CD4-positive, alpha-beta T cell treated with Interleukin-12 subunit alpha and Interleukin-12 subunit beta, for 1 hour (primary cell): ENCODE measurements at places on chromosomes 3 and 15.

DNA sequence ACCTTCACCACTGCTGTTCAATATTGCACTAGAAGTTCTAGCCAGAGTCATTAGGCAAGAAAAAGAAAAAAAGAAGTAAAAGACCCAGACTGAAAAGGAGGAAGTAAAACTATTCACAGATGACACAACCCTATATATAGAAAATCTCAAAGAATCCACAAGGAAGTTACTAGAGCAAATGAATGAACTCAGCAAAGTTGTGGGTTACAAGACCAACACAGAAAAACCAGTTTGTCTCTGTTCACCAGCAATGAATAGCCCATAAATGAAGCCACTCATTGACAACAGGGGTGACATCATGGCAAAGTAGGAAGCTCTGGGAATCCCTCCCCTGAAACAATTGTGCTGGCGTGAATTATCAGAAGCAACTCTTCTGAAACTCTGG is 4.6 kb downstream of the CFAP100 start:
- no peak for DNase-seq

GRCh38 chr3:24514119-24514518 is 19.5 kb upstream of the THRB start:
- no peak for DNase-seq

GRCh38 chr3:83034806-83035703 is 1273.6 kb upstream of the GBE1 start:
- DNase-seq = no peak

DNA sequence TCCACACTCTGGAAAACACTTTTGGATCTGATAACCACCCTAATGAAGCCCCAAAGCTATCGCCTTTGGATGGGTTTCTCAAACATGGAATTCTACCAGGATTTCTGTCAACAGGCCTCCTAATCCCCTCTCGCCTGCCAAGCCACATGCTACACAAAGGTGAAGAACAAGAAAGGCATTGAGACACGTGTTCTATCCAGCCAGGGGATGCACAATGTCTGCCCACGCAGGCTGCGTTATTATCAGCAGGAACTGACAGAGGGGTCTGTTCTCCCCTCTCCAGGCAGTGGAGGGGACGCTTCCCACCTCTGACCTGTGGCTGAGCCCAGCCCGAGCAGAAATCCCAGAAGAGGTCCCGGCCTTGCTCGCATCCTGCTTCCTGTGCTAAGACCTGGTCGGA is 45.4 kb upstream of the THBS1 start:
- DNase-seq = no peak

DNA sequence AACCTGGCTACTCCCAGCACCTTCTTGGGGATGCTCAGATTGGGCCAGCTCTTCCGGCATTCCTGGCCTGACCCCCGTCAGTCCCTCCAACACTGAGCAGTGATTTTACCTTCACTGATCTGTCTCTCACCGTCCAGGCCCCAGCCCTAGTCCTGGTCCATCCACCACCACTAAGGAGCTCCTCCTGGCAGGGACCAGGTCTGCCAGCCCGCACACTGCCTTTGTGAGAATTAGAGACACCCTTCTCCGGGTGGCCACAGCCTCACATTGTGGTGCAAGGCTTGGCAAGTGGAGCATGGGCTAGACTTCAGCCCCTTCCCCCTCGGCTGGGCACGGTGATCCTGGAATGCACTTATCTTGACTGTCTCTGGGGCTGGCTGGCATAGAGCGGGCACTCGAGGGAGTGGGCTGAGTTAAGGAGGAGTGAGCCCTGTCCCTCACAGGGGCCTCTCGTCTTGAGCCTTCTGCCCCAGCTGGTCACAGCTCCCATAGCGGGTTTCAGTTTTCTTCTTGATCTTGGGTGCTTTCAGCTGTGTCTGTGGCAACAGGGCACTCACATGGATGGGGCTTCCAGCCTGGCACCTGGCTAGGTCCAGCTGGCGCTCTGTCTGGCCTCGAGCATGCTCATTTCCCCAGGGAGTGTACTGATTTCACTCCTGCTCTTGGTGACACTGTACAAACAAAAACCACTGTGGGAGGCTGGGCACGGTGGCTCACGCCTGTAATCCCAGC is 53.9 kb downstream of the LINGO1 start:
- no peak for DNase-seq

GRCh38 chr3:146507331-146508120 is 36.9 kb downstream of the PLSCR1 start:
- DNase-seq = no peak

DNA sequence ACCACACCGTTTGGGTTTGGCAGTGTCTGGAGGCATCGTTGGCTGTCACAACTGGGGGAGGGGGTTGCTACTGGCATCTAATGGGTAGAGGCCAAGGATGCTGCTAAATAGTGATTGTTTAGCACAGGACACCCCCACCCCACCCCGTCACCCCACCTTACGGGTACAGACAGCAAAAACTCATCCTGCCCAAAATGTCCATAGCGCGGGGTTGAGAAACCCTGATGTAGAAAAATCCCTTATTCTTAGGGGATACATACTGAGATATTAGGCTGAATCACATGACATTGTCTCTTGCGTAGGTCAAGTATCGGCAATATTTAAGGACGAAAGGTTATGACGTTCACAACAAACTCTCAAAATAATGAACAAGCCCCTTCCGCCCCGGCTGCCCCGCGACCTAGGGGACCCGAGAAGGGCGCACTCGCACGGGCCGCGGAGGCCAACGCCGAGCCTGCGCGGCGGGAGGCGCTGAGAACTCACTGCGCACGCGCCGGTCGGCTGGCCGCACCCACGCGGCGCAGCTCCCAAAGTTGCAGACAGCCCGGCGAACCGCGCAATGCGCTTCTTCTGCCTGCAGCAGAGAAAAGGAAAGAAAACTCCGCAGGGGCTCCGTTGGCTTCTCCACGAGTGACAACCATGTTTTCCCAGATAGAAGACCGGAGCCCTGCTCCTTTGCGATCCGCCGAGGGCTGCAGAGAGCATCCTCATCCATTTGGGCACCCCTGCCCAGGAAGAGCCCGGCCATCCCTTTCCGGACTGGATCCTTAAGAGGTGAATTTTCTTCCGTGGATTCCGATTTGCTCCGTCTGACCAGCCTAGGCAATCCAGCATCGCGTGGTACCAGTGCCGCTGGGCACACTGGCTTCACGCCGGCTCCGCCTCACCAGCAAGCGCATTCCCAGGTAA is 136.8 kb upstream of the CCDC54 start:
- DNase-seq = peak; percentile 75

- DNase-seq = no peak
These were observed 61.3 kb downstream of the SMAD3 start for GRCh38 chr15:67126551-67127330.

DNA sequence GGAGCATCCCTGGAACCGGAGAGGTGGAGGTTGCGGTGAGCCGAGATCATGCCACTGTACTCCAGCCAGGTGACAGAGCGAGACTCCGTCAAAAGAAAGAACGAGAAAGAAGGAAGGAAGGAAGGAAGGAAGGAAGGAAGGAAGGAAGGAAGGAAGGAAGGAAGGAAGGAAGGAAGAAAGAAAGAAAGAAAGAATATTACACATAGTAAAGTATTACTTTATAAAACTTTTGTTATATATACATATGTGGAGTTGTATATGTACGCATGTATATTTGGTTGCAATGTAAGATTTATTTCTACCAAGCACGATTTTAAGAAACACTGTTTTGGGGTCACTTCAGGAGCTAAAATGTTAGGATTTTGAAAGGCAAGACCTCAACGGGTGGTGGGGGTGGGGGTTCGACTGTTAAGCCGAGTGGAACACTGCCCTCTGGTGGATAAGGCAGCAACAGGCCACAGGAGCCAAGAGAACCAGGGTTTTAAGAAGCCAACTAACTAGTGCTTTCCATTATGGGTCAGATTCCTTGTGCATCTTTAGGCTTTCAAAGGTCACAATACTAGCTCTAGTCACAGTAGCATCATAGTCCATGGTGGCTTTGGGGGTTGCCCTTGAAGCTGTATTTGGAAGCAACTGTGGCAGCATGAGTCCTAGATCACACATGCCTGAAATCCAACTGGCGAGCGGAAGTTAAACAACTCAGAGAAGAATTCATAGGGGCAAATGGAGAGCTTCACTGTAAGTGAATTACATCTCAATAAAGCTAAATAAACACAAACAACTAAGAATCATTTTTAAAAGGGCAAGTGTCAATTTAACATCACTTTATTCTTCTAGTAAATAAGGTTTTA is 22.5 kb downstream of the GLB1 start:
- DNase-seq = peak; percentile 73

DNA sequence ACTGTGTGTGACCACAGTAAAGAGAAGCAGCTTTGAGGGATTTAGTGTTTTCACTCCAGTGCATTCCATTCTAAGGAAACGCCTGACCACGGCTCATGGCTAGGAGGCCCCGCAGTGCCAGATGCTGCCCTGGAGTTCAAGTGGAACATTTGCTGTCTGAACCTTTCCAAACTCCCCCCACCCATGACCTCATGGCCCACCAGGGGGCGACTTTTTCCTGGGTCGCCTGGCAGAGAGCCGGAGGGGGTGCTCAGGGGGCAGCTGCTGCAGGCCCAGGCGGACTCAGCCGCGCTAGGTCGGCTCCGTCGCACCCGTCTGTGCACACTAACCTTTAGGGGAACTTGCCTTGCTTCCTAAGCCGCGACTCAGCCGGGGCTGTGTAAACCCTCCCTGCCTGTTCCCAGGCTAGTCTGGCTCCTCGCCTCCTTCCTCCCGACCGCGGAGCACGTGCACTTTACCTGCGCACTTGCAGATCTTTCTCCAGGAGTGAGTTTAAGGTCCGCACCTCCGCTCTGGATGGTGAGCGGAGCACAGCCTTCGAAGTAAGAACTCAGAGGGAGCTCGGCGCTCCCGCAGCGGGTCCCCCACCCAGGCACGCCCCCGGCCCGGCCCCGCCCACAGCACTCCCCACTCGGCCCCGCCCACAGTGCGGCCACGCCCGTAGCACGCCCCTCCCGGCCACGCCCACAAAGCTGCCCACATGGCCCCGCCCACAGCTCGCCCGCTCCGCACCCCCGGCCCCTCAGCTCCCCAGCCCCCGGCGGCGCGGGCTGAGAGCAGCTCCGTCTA is at the start of gene OCA2:
Gene OCA2 (minus strand): TSS at position 550 of the 789 bp plus-strand sequence. CDS start 17,441 bp downstream, outside the sequence.
- peak; percentile 61 for DNase-seq
